GM12878 (cell line): ENCODE measurements at places on chromosomes 5 and 9.

- no peak for DNase-seq
These were observed 839.3 kb upstream of the ARRDC3 start for GRCh38 chr5:92222449-92222848.

DNA sequence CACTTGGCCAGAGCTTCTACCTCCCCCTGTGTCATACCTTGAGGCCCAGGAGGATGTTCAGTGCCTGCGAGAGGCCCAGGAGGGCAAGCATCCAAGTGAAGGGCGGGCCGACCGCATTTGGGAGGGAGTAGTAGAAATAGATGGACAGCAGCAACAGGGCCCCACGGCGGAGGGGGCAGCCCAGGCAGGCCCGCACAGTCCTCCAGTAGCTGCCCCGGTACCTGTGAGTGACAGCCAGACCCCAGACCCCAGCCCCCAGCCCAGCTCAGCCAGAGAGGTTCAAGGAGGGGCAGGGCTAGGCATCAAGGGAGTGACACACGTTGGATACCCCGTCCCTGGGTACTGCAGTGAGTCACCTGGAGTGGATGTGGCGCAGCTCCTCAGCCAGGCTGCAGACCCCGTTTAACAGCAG is 1.4 kb downstream of the STING1 start:
- no peak for DNase-seq

GRCh38 chr5:80246995-80247729 is 8.7 kb downstream of the SERINC5 start:
- peak; percentile 44 for DNase-seq

DNA sequence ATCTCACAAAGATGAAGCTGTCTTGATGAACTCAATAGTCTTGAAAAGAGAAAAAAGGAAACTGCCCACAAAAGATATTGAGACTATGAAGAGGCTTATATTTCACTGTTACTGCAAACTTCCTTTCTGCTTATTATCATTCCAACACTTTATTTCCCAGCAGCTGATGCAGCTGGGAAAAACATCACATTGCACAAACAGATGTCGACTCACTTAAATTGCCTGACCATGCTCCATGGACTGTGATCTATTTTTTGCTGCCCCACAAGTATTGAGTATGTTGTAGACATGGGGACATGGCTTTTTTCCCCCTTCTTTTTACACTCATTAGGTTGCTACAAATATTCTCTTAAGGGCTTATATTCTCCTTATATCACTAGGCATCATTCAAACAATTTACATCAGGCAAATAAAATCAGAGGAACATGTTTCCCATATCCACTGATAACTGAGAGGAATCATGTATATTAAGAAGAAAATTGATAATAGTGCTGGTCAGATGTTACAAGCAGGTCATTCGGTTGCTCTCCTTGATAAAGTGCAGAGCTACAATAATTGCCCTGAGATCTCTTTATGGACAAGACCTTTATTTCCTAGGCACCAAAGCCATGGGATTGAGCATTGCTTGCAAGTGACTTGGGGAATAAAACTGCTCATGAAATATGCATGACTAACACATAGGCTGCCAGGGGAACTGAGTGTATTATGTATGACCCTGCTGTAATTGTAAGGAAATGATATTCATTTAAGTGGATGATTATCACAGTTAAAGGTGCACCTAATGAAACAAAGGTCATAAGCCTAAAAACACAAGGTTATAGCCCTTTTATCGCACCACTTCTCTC is 509.9 kb downstream of the ZNF608 start:
- no peak for DNase-seq

DNA sequence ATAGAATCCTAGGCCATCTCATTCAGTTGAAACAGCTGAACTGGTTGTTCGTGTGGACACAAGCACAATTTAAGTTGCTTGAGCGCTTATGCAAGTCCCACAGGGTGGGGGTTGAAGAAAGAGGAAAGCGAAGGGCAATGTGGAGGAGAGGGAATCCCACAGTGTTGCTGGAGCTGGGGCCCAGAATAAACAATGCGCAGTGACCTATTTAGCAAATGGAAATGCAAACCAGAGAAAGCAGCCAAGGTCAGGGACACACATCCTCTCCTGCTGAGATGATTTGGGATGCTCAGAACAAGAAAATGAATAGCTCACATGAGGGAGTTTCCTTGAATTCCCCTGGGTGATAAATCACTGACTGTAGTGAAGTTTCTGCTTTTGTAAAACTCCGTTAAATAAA is 838.3 kb downstream of the TLE4 start:
- DNase-seq = no peak

DNA sequence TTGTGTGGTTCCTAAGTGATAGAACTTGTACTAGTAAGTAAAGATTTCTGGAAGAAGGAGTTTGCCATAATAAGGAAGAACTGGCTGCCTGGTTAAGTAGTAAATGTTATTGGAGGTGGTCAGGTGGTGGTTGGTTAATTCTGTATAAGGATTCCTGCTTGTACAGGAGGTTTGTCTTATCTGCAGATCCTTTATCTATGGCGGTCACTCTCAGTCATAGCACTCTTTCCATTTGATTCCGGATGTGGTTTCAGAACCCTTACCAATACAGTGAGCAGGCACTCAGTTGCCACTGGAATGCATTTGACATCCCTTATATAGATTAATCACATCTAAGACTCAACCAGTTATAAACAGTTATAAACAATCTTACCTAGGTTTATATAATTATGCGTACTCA is 50.3 kb downstream of the RAD50 start:
- no peak for DNase-seq

DNA sequence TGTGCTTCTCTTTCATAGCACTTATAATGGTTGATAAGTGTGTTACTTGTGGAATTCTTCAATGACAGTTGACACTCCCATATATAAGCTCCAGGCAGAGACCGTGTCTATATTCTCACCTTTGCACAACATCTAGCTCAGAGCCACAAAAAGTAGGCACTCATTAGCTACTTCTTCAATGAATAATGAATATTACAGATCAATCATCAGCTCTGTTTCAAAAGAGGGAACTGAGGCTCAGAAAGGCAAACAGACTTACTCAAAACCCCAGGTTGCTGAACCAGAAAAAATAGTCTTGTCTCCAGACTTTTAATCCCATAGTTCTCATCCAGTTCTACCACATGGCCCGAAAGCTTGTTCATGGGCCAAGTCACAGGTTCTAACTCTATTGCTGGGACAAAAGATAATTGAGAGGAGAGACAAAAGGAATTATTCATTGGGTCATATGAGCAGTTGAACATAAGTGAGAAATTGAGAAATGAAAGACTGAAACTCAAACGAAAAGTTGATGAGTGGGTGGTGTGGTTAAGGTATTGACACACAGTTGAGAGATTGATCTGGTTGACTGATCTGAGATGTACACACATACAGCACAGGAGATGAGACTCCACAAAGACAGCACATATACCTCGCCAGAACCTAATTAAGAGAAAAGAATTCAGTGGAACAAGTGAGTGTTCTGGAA is 381.6 kb downstream of the EFNA5 start:
- DNase-seq = peak; percentile 91

- DNase-seq = no peak
These were observed 355.1 kb upstream of the GRIA1 start for GRCh38 chr5:153135411-153135810.

- no peak for DNase-seq
These were observed 11.0 kb downstream of the STC2 start for GRCh38 chr5:173317091-173317730.

DNA sequence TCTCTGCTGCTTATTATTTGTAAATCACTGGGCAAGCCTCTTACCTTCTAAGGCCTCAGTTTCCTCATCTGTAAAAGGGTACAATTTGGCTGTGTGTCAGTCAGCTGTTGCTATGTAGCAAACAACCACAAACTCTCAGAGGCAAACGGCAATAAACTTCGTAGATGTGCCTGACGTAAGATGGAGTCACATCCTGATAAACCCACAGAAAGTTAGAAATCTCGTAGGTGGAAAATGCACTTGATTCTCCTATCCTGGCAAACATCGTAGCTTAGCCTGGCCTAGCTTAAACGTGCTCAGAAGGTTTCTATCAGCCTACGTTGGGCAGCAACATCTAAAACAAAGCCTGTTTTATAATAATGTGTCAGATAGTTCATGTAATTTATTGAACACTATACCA is 35.0 kb upstream of the UNC5A start:
- no peak for DNase-seq

- DNase-seq = no peak
These were observed 408.4 kb downstream of the CCDC171 start for GRCh38 chr9:15961217-15961616.

DNA sequence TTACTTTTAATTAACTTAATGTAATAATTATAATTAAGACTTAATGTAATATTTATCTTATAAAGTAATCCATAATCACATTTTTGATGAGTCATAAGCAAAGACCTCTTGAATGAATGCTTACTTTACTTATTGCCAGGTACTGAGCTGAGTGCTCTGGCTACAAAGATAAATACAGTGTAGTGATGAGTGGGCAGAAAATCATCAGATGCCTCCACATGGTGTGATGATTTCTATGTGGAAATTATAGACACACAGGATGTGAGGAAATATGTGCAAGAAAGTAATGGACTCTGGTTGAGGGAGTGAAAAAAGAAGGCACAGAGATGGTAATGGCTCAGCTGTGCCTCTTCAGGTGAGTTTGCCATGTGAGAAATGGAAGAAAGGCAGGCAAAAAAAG is 422.6 kb upstream of the CD180 start:
- no peak for DNase-seq

- no peak for DNase-seq
These were observed 32.2 kb upstream of the FSD1L start for GRCh38 chr9:105415662-105415980.

- peak; percentile 46 for DNase-seq
These were observed 56.7 kb upstream of the EQTN start for GRCh38 chr9:27353474-27354229.

DNA sequence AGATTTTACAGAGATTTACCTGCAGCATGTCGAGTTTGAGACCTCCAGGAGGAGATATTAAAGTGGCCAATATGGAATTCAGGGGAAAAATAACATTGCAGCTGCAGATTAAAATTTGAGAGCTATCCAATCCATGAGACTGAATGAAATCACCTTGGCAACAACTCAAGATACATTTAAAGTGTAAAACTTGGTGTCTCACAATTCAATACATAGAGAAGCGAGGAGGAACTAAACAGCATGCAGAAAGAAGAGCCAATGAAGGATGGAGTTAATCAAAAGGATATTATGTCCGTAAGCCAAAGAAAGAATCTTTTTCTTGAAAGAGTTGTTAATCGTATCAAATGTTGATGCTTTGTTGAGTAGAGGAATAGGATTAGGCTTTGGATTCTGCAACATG is 455.1 kb downstream of the CDH18 start:
- no peak for DNase-seq

DNA sequence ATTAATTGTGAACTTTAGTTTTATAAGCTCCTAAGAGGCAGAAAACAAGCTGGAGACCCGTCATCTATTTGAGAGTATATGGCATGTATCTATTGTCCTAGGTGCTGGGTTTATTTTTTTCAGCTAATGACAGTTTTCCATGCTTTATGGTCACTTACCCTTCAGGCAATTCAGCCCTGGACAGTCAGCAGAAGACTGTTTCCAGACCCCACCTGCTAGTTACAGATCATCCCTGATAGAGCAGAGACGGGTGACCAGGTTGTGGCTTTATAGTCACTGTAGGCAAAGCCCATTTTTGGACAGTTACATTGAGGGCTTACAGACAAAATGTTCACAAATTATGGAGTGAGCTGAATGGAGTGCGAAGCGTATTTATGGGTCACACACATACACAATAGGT is 1227.5 kb downstream of the FOXD4L5 start:
- DNase-seq = no peak

GRCh38 chr9:108761655-108762347 is 94.0 kb downstream of the ACTL7B start:
- DNase-seq = no peak

GRCh38 chr5:62333250-62333794 is 27.3 kb downstream of the KIF2A start:
- no peak for DNase-seq

DNA sequence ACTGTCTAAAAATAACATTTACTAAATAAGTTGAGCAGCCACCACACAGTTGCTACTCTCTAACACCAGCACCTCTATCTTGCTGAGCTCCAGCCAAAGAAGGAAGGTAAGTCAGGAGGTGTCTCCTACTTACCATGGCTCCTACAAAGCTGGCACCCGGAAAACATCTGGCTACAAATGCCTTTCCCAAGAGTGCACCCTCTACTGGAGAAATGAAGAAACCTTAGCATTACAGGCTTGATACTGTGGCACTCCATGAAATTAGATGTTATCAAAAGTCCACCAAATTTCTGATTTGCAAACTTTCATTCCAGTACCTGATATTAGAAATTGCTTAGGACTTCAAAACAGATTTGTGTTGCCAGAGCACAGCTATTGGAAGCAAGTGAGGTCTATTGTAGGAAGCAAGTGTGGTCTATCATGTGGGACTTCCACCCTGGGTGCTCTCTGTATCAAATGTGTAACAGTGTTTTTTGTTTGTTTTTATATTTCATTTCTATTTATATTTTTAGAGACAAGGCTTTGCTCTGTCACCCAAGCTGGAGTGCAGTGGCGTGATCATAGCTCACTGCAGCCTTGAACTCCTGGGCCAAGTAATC is 25.7 kb upstream of the RFK start:
- DNase-seq = no peak

DNA sequence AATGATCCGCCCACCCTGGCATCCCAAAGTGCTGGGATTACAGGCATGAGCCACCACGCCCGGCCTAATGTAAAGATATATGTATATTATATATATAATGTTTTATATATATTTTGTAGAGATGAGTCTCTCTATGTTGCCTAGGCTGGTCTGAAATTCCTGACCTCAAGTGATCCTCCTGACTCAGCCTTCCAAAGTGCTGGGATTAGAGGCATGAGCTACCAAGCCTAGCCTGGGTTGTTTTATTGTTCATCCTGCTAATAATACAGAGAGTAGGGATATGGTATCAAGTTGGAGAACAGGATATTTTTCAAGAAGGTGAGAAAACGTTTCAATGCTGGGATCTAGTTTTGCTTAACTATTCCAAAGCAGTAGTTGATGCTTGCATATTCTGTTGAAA is 2.9 kb downstream of the SEC24A start:
- DNase-seq = no peak

DNA sequence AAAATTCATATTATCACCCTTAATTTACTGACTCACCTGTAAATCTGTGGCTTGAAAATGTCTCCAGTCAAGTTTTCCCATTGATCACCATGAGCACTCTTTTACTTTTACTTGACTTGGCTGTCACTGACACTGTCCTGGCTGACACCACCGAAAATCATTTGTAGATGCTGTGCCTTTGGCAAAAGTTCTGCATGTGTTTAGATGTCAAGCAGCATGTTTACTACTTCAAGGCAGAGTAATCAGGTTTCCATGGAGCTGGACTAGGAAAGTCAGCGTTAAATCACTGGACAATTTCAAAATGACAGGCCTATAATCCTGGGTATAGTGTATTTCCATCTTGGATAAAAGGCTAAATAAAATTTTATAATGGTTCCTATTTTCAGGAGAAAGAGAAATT is 1530.6 kb upstream of the CDH6 start:
- DNase-seq = no peak

- no peak for DNase-seq
These were observed 47.0 kb downstream of the KLF9 start for GRCh38 chr9:70367305-70367930.

GRCh38 chr9:90420768-90421513 is 221.7 kb downstream of the DIRAS2 start:
- DNase-seq = no peak
